ENCODE measurements at places on chromosomes 3 and 15.

GRCh38 chr3:18725668-18726407 is 300.7 kb upstream of the SATB1 start:
- no peak for DNase-seq

DNA sequence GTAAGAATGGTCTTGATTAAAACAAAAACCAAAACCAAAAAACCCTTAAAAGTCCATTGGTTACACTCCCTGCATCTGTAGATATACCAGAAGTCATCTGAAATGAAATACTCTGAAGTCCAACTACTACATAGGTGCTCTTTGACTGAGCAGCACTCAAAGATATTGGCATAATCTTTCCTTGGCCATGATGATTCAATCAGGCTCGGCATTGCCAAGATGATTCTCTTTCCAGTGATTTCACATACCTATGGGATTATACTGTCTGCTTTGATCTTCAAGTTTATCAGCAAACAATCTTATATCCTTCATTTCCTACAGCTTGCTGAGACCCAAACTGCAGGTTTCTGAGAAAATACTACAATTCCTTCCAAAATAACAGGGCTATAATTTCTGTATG is 35.9 kb upstream of the DIPK2A start:
- no peak for DNase-seq

- no peak for DNase-seq
Measured at GRCh38 chr3:113193288-113193687, 18.1 kb upstream of the BOC start.

GRCh38 chr3:11390411-11391131 is 118.4 kb downstream of the ATG7 start:
- no peak for DNase-seq

DNA sequence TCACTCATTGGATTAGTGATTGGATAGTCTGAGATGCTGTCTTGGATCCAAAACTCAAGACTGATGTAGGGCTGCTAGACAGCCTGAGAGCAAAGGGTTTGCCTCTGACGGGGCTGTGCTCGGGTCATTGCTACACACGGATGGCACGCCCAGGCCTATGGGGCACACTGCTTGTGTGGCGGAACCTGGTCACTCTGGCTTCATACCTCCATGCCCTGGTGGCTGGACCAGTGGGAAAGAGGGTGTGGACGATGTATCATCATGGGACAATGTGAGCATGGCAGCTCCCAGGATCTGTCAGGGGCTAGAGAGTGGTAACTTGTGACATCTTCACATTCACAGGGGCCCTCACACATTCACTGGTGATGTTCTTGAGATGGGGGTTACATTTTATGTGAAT is 18.1 kb upstream of the CCDC174 start:
- no peak for DNase-seq

DNA sequence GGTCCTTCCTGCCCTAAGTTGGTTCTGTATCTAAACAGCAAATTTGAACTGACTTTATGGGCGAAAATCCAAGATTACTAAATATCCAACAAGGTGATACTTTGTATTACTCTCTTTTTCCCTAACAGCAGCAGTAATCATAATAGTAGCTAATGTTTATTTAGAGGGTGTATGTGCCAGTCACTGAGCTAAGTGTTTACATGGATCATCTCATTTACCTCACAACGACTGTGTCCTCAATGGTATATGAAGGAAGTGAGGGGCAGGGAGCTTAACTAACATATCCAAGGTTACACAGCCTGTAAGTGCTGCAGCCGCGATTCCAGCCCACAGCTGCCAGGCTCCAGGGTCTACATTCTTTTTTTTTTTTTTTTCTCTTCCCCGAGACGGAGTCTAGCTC is 10.3 kb upstream of the LRRC34 start:
- no peak for DNase-seq

Data from tibial artery (tissue), 4 donors.